ENCODE measurements at places on chromosomes 2 and 18. TPM values are rescaled to one million over a fixed set of nuclear protein-coding genes. Genes with fewer than 3 reads are reported as not detected.

Gene D2HGDH
- 15.4 TPM for total RNA-seq

Gene SLC35G4
- not detected for total RNA-seq

Gene ABCG5
- total RNA-seq: not detected

Gene MEP1B
- total RNA-seq: not detected

Gene MPP4
- 24.3 TPM for total RNA-seq

Gene TNFAIP6
- 7.3 TPM for total RNA-seq

Gene PDCL3
- total RNA-seq: 22.4 TPM

Measured in RPMI7951 (cell line).